Stimulated activated CD4-positive, alpha-beta T cell treated with anti-CD3 and anti-CD28 coated beads, Interleukin-1b, Interleukin-23, amount 100 ng/mL, for 1 hour (primary cell): ENCODE measurements at places on chromosomes 5 and 9.
A peak's percentile ranks its signal among the peaks of the same experiment; 100 is the strongest.

GRCh38 chr5:107982703-107983425, 312.1 kb upstream of the EFNA5 start:
- DNase-seq: no peak

GRCh38 chr9:137017791-137018497, 10.1 kb downstream of the ABCA2 start:
- DNase-seq: no peak

DNA sequence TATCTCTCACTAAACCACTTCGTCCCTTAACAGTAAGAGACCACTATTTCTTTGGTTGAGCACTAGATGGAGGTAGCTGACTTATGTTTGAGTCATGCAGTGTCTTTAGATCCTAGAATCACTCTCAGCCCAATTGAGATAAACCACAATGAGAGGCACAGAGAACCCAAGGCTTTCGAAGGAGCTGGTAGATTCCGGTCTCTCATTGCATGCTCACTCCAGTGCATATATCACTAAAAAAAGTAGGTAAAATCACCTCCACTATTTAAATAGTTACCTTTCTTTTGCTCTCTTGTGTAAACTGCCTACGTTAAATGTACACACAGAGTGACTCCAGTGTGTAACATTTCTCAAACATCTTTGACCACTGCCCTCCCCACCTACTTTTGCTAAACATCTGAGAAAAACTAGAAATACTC, 27.6 kb downstream of the ACTL7A start:
- no peak for DNase-seq

- peak; percentile 36 for DNase-seq
Observed at GRCh38 chr5:140145818-140146522, 20.2 kb downstream of the IGIP start.

GRCh38 chr9:133051281-133051900, 10.4 kb upstream of the CEL start:
- no peak for DNase-seq

- no peak for DNase-seq
Observed at GRCh38 chr9:78609450-78609849, 312.5 kb downstream of the PSAT1 start.

- DNase-seq: no peak
Observed at GRCh38 chr9:136644343-136644592, 18.4 kb upstream of the EGFL7 start.

GRCh38 chr5:169697976-169698375, 60.9 kb downstream of the DOCK2 start:
- no peak for DNase-seq

DNA sequence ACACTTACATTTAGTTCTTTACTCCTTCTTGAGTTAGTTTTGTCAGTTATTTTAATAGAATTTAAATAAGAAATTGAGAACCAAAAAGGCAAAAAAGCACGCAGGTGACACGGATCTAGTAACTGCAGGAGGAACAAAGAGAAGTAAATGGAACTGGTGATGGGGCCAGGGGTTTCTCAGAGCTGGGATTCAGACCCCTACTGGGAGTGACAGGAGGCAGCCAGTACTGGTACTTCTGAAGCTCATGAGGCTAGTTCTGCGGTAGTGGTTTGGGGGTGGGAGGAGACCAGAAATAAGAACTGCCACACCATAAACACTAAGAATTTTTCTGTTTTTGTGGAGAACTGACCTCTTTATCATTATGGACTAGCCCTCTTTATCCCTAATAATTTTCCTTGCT, 48.2 kb downstream of the OXCT1 start:
- no peak for DNase-seq

DNA sequence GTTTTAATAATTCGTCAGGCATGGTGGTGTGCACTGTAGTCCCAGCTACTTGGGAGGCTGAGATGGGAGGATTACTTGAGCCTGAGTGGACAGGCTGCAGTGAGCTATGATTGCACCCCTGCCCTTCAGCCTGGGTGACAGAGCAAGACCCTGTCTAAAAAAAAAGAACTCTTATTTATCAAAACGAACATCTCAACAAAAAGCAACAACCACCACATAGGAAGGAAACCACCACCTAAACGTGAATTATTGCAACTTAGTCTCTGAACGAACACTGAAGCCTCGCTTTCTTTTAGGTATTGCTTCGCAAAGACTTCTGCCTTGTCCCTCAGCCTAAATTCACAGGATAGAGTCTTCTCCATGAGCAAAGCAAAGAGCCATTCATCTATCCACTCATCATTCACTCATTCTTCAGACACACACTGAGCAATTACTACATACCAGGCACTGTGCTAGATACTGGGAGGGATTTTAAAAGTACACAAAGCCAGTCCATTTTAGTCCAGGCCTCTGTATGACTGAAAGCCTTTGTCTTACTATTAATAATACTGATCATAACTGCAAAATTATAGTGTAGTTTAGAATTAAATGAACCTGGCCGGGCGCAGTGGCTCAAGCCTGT, 57.4 kb downstream of the THBS4 start:
- no peak for DNase-seq

GRCh38 chr9:70971723-70972122, 149.7 kb downstream of the TRPM3 start:
- DNase-seq: no peak

GRCh38 chr9:84490206-84490841, 149.8 kb upstream of the SLC28A3 start:
- DNase-seq: no peak

GRCh38 chr5:150394131-150394530, 18.6 kb downstream of the CD74 start:
- DNase-seq: no peak

DNA sequence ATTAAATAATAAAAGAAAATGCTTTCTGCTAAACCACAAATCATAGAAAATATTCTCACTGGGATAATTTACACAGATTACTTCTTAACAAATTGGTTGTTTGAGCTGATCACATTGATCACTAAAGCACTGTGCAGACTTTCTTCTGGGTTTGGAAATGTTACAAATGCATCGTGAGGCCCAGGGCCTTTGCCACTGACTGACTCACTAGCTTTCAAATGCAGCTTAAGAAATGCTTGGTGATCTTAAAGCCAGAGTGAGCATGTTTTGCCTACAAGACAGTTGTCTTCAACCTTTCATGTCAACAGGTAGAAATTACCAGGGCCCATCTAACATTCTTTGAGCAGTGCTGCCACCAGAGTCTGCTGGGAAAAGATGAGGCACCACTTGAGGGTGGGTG, 252.3 kb upstream of the ADRA1B start:
- DNase-seq: no peak

GRCh38 chr5:73151766-73152410, 21.1 kb upstream of the TMEM174 start:
- DNase-seq: no peak
